Stimulated activated CD4-positive, alpha-beta T cell treated with anti-CD3 and anti-CD28 coated beads, Interleukin-15, amount 100 ng/mL, for 48 hours (primary cell): ENCODE measurements at places on chromosomes 13 and 19.

DNA sequence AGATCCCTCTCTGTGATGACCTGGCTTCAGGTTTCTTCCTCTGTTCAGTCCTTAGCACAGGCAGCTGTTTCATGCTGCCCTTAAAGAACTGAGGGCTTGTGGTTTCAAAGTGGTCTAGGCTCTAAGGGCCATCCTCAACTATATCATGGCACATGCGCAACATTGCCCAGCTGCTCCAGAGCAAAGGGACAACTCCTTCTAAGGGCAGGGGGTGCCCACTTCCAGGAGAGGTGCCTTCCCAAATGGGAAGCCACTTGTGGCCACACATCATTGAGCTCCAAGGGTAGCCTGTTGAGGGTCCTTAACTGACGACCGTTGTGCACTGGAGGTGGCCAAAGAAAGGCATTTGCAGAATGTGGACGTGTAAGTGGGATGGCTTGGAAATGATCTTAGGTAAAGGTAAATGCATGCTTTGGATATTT lies 7.3 kb downstream of the GPR183 start:
- no peak for DNase-seq

- no peak for DNase-seq
Measured at GRCh38 chr13:108313382-108313781, 43.9 kb downstream of the TNFSF13B start.

DNA sequence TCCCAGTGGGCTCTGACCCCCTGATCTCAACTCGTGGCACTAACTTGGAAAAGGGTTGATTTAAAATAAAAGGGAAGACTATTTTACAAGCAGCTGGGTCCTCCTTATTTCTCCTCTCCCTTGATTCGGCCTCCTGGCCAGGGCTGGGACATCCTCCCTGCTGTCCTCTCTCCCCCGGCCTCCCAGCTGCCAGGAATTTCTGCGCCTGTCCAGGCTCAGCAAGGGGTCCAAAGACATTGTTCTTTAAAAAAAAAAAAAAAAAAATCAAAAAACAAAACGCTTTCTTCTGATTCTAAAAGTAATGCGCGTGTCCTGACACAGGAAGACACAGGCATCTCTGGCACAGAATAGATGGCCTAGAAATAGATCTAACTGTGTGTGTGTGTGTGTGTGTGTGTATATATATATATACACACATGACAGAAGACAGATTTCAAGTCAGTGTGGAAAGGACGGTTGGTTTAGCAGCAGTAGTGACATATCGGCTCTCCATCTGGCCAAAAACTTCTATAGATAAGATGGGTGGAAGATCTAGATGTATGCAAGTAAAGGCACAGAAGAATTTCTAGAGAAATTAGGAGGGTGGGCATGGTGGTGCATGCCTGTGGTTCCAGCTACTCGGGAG lies 12.3 kb upstream of the LENG8 start:
- no peak for DNase-seq

DNA sequence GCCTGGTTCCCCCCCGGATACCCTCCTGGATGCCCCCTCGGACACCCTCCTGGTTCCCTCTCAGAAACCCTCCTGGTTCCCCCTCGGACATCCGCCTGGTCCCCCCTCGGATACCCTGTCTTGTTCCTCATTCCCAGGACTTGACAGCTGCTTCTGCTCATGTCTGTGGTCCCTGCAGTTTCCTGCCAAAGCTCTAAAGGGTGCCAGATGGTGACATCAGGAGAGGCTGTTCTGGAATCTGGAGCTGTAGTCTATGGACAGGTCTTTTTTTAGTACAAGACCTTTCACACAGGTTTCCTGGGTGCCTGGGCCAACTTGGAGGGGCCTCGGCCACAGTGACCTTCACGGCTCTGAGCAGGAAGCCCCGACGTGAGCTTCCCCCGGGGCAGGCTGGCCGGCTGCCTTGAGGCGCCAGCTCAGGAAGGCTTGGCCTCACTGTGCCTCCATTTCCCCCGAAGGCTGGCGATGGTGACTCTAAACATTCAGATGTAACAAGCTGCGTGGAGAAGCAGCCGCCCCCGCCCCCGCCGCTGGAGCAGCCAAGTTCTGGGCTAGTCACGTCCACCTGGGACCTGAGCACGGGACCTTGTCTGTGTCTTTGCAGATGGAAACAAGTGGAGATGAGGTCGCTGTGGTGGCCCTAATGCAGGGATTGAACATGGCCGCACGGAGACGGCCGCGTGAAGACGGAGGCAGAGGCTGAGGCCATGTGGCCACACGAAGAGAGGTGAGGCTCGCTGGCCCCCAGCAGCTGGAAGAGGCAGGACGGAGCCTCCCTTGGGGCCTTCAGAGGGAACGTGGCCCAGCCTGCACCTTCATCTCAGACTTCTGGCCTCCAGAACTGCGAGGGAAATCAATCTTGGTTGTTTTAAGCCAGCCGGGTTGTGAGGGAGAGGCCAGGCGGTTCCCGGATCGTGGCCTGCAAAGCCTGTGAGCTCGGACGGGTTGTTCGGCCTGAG lies 12.7 kb downstream of the SGTA start:
- DNase-seq: no peak

- DNase-seq: no peak
Measured at GRCh38 chr13:66842766-66843165, 387.4 kb downstream of the PCDH9 start.

DNA sequence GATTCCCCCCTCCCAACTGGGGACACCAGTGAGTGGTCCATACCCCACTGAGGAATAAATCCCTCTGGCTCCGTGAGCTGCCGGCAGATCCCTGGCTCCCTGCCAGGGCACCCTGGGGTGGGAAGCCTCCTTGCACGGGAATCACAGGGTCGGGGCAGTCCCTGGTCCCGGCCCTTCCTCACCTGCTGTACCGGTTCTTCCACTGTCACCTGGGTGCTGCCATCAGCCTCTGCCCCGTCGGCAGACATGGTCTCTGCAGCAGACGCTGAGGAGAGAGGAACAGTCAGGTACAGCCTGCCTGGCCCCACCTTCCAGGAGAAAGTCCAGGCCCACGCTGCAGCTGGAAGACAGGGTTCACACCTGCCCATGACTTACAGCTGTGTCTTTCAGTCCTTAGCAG lies 6.3 kb downstream of the PLIN3 start:
- no peak for DNase-seq

DNA sequence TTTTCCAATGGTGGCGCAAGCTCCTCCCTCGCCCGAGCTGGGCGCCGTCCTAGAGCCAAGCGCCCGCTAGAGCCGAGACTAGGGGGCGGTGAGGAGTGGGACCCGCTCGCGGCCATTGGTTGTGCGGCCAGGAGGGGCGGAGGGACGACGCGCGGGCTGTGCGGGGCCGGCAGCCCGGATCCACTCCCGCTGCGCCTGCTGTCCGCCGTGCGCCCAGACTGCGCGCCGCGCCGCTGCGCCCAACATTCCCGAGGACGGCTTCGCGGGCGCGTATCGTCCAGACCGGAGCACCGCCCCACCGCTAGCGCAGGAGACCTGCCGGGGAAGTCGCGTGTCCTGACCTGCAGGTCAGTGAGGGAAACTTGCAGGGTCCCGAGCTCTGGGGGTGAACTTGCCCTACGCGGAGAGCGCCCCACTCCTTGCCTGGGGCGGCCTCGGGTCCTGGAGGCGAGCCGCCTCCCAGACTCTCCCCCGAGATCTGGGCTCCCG lies at the start of gene SERTM1:
SERTM1 (plus strand) TSS at position 183 of the 489 bp plus-strand sequence. CDS start 21,059 bp downstream, outside the sequence.
- no peak for DNase-seq

DNA sequence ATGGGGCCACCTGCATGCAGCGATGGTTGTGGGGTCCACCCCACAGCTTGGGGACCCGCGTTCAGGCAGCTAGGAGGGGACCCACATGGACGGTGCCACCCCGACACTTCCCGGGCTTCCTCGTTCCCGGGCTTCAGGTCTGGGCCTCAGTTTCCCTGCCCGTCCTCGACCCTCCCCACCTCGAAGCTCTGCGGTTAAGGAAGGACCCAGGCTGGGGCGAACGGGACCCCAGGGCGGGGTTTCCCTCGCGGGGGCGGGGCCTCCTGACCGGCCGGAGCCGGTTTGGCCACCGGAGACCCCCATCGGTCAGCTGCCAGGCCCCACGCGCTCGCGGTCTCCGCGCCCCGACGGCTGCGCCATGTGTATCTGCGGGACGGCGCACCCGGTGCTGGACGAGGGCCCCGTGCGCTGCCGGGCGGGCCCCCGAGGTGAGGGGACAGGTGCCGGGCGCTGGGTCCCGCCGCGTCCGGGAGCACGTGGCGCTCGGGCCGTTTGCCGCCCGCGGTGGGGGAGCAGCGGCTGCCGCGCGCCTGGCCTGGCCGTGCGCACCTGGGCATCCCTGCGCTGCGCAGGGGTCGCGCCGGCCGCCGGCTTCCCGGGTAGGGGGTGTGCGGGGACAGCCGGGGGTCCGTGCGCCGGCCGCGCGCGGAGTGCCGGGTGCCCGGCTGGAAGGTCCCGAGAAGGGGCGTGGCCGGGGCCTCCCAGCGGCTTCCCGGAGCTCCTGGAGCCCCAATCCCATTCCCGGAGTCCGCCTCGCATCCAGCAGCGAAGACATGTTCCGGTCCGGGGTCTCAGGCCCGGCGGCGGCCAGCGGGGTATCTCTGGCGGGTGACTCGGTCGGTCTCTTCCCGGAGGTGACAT lies 4.2 kb downstream of the ARHGAP45 start:
- no peak for DNase-seq

DNA sequence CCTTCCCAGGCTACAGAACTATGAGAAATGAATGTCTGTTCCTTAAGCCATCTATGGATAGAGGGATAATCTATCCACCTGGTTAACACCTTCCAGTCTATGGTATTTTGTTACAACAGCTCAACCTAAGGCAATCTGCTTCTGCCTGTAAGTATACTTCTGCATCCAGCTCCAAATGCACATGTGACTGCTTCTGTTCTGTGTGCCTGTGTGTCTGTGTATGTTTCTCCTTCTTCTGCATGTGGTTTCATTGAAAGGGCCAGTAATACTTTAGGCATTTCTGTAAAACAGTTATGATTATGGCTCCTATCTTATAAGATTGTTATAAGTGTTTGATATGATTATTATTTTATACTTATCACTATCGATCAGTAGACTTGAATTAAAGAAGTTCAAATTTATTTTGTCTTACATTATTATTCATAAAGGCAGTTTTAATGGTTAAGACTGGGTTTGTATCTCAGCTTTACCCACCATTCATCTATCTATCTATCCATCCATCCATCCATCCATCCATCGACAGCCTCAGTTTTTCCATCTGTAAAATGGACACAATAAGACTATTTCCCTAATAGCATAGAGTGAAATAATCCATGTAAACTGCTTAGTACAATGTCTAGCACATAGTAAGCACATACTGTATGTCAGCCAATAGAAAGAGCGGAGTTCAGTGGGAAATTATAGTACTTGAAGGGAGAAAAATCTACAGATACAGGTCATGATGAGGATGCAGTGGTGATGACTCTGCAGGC lies 37.5 kb upstream of the TM9SF2 start:
- no peak for DNase-seq

GRCh38 chr19:39708594-39708993 lies 4.3 kb downstream of the LGALS14 start:
- no peak for DNase-seq

DNA sequence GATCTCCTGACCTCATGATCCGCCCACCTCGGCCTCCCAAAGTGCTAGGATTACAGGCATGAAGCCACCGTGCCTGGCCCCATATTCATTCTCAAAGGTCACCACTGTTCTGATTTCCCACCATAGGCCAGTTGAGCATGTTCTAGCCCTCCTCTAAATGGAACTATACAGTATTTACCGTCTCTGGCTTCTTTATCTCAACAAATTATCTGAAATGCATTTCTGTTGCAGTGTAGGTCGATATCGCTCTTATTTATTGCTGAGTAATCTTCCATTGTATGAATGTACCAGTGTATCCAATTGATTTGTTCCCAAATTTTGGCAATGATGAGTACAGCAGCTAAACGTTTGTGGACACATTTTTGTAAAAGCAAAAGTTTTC lies 15.4 kb downstream of the SLC1A5 start:
- no peak for DNase-seq

DNA sequence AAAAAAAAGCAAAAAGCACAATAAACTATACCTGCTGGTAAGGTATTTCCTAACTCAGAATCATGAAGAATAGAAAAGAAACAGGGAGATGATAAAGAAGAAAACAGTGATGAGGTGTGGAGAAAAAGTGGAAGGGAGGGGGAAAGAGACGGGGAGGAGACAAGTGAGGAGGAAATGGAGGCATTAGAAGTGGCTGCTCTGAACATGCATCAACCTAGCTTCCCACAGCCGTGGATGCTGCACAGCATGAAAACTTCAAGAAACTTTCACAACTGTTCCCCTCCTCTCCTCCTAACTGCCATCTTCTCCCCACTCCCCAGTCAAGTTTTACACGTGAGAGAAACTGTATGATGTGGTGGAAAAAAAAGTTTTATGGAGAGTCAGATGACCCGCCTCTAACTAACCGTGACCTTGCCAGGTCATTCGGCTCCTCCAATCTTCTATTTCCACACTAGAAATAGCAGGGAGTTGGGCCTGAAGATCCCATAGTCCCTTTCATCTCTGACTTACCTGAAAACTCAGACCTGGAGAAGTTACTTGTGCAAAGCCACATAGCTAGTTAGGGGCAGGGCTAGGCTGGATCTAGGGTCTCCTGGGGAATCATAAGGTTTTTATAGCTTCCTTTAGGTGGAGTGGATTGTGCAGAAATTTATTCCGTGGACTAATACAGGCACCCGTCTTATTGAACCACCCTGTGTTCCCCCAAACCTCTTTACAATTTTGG lies 461.9 kb downstream of the KLF5 start:
- no peak for DNase-seq

DNA sequence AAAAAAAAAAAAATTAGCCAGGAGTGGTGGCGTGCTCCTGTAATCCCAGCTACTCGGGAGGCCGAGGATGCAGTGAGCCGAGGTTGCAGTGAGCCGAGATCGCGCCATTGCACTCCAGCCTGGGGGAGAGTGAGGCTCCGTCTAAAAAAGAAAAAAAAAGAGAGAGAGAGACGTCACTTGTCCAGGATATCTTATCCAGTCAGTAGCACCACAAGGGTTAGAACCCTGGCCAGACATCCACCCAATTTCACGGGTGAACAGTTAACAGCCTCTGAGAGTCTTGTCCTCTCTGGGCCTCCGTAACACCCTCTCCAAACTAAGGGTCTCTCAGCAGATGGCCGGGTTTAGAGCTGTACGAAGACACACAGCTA lies 917 bp upstream of the CLPTM1 start:
- no peak for DNase-seq

- DNase-seq: no peak
Measured at GRCh38 chr19:52170304-52170703, 1.1 kb downstream of the ZNF836 start.

DNA sequence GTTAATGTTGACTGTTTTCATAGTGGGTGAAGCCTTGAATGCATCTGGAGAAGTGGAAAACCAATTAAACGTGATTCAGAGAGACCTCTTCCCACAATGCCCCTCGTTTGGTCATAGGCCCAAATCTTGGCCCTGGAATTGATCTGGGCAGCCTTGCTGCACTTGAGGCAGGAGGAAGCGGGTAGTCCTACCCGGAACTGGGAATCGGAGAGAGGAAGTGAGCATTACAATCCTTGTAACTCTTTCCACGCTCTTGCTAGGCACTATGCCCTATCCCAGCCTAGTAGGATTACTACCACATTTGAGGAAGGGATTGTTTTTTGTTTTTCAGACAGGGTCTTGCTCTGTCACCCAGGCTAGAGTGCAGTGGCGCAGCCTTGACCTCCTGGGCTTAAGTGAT lies 3.6 kb downstream of the KCNK6 start:
- no peak for DNase-seq
